ENCODE measurements at places on chromosomes 12 and 14. TPM values are rescaled to one million over a fixed set of nuclear protein-coding genes. Genes with fewer than 3 reads are reported as not detected.

The C12orf54 gene
- total RNA-seq, result 2.0 TPM

The SYNDIG1L gene
- total RNA-seq, result 0.19 TPM

The EXOC3L4 gene
- not detected for total RNA-seq

The RALGAPA1 gene
- 28.3 TPM for total RNA-seq

The TXNDC16 gene
- 3.1 TPM for total RNA-seq

The ZNF891 gene
- 1.3 TPM for total RNA-seq

The KRT77 gene
- not detected for total RNA-seq
